ENCODE measurements at places on chromosomes 5 and 9.

DNA sequence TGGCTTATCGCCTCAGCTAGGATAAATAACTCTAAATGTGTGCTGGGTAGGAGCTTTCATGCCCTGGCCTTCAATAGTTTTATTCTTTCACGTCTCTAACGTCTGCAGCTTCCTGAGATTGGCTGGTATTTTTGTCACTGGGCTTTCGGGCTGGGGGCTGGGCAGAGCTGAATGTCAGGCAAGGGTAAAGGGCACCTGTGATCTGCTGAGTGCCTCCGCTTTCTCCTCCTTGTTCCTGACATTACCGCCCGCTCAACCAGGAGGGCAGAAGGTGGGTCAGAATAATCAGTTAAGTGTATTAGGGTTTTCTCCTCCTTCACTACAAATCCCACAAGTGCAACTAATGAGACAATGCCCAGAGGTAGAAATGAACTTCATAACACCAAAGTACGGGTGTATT lies 216.6 kb downstream of the TSSK1B start:
- no peak for DNase-seq

GRCh38 chr5:94499806-94500205 lies 118.6 kb downstream of the KIAA0825 start:
- DNase-seq, result no peak

GRCh38 chr9:123389070-123389469 lies 33.1 kb downstream of the CRB2 start:
- DNase-seq, result no peak

DNA sequence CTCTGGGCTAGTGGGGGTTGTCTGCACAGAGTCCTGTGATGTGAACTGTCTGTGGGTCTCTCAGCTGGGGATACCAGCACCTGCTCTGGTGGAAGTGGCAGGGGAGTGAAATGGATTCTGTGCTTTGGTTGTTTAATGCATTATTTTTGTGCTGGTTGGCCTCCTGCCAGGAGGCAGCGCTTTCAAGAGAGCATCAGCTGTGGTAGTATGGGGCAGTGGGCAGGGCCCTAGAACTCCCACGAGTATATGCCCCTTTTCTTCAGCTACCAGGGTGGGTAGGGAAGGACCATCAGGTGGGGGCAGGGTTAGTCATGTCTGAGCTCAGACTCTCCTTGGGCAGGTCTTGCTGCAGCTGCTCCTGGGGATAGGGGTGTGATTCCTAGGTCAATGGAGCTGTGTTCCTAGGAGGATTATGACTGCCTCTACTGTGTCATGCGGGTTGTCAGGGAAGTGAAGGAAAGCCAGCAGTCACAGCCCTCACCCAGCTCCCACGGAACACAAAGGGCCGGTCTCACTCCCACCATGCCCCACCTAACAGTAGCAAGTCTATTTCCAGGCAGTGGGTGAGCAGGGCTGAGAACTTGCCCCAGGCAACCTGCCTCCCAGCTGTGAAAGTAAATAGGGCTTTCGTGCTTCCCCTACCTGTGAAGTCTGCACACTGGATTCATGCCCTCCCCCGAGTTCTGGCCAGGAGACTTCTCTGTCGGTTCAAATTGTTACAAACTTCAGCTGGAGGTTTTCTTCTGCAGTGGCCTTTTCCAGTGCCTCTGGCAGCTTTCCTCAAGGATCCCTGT lies 25.7 kb upstream of the FAM81B start:
- DNase-seq, result no peak

- no peak for DNase-seq
Observed at GRCh38 chr5:126695091-126695490, 81.8 kb upstream of the LMNB1 start.

Data from kidney epithelial cell (primary cell).